ENCODE measurements at places on chromosomes 2 and 18. TPM values are rescaled to one million over a fixed set of nuclear protein-coding genes. Genes with fewer than 3 reads are reported as not detected.

GRCh38 chr18:42480441-42480840, 525.4 kb downstream of the PIK3C3 start:
- DNase-seq = no peak

DNA sequence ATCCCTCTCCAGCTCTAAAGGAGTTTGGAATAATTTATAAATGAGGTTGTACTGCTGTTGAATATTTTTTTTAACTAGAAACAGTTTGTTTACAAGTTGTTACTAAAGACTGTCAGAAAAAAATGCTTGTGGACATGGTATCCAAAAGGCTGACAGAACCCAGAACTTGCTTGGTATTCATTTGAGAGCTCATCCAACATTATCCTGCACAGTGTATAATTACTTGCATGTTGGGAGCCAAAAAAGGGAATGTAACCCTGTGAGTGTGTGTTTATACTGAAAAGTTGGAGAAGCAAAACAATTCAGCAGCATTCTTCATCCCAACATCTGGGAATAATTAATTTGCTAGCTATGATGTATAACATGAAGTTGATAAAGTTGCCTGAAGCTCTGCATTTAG, 42.1 kb upstream of the EHBP1 start:
- no peak for DNase-seq

- no peak for DNase-seq
Measured at GRCh38 chr2:231597627-231598026, 5.0 kb downstream of the TEX44 start.

DNA sequence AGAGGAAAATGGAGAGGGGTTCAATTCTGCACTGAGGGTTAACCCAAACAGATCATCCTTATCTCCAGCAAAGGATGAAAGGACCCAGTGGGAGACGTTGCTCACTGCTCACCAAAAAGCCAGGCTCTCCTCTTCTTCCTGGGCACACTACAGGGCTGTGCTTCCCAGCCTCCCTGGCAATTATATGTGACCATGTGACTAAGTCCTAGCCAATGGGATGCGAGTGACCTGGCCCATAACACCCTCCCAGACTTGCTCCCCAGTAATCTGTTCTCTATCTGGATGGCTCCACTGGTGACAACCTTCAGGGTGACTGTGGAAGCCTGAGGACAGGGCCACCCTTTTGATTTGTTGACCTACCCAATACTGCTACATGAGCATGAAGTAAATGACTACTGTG, 10.9 kb upstream of the PRKCE start:
- no peak for DNase-seq

DNA sequence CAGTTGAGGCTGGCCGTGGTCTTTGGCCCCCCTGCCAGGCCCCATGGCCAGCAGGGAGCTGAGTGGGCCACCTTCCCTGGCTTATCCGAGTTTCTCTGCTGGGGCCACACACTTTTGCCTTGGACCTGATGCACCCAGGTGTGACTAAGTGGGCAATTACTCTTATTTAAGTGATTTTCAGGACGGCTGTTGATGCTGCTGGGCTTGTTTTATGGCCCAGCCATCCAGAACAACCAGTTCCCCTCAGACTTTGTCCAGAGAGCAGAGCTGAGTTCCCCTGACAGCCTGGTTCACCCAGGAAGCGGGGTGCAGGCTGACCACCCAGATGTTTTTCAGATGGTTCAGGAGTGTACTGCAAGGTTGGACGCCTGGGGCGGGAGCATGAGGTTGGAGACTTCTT, 68.8 kb downstream of the GLI2 start:
- DNase-seq = no peak

DNA sequence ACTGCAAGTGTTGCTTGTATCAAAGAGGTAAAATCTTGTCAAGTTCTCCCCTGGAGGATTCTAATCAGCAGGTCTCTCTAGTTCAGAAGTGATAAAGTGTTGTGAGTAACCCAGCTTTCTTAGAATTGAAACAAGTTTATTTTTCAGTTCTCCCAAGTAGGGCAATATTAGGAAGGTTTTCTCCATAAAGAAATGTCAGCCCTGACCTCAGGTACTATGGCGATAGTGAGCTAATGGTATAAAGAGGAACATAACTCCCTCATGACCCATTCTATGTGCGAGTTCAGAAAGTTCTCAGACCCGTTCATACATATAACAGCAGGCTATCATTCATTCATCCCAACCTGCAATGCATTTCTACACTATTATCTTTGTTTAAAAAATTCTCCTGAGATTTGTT, 421.1 kb upstream of the SETBP1 start:
- DNase-seq = no peak

GRCh38 chr2:9095690-9096089, 92.2 kb upstream of the MBOAT2 start:
- no peak for DNase-seq

DNA sequence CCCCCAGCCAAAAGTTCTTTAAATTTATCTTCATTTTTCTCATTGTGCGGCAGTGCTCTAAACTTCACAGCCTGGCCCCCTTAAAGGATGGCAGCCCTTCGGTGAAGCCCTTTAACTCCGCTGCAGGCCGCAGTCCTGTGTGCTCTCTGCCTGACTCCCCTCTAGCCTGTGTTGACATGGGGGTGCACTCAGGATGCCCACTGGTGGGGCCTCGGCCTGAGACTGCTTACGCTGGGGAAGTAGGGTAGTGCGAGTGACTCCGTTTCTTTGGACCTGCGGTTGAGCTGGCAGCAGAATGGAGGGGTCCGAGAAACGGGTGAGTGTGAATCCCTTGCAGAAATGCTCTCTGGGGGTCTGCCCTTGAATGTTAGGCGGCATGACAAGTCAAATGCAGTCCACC, 5.6 kb downstream of the RAB12 start:
- no peak for DNase-seq

DNA sequence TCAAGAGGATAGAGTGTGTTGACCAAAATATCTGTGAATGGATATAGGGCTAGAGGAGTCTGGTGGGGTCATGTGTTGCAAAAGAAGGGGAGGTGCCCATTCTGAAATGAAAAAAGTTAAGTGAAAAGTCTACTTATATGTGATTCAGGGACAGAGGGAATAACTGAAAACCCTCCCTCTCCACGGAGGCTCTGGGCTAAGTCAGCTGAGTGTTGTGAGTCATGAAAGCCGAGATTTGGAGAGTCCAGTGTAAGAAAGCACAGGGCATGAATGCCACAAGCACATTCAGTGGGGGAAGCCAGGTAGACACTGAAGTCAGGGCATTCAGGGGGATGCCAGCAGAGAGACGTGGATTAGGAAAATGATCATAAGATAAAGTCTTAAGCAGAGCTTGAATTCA, 871.9 kb downstream of the TSN start:
- DNase-seq = no peak

- DNase-seq = no peak
Measured at GRCh38 chr18:51623653-51624052, 426.2 kb upstream of the MEX3C start.

DNA sequence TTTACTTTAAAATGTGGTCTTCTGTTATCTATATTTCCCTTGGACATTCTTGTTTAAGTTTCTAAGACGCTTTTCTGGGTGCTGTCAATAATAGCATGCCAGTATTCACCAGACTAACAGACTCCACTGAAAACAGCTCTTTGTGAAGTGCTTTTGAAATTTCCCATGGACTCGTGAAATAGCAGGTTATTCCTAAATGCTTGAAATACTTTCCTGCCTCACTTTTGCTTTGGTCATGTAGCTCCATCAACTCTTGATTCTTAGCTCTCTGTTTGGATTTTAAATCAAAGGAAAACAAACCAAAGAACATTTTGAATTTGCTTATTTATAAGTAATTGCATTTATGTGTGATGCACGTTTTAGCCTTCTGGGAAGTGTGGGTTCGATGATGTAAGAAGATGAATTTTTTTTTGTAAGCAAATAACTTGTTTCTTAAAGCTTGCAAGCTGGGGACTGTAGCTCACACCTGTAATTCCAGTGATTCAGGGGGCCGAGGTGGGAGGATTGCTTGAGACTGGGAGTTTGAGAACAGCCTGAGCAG, 147.8 kb downstream of the WDSUB1 start:
- no peak for DNase-seq

GRCh38 chr2:224982910-224983711, 59.2 kb downstream of the DOCK10 start:
- no peak for DNase-seq

GRCh38 chr2:28697602-28698149, 54.0 kb upstream of the PPP1CB start:
- DNase-seq = no peak

GRCh38 chr2:221731432-221732145, 159.5 kb upstream of the EPHA4 start:
- no peak for DNase-seq

DNA sequence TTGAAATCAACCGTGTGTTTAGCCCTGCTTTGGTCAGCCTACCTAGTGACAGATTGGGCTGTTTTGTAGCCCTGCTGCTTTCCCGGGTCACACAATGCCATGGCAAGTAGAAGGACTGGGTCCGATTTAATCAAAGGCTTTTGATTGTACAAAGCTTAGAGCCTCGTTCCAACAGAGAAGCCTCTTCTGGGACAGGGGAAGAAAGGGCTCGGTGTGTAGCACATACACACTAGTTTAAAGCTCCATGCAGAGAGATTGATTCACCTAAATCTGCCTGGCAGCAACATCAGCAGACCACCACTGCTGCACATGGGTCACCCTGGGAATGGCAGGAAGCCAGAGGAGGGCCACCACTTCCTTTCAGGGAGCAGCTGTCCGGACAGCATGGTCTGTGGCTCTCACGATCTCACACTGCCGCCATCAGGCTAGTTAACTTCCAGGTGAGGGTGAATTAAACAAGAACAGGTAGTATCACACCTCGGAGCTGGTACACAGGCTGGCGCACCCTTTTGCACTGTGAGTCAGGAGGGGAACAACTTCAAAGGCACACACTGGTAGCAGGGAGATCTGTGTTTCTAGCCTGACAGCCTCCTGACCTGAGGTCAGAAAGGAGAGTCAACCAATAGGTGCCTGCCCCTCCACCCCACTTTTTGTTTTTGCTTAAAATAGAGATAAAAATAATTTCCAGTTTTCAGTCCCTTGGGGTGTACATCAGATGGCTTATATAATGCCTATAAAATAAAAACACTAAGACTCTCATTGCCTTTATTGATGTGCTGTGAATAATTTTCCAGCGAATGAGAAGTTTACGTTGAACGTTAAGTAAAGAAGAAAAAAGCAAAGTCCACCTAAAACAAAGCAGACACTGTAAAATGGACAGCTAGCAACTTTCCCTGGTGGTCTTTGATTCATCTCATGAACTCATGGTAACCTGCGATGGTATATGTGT, 108.5 kb downstream of the CDCA7 start:
- no peak for DNase-seq

- no peak for DNase-seq
Measured at GRCh38 chr18:56532176-56532840, 106.1 kb downstream of the TXNL1 start.

DNA sequence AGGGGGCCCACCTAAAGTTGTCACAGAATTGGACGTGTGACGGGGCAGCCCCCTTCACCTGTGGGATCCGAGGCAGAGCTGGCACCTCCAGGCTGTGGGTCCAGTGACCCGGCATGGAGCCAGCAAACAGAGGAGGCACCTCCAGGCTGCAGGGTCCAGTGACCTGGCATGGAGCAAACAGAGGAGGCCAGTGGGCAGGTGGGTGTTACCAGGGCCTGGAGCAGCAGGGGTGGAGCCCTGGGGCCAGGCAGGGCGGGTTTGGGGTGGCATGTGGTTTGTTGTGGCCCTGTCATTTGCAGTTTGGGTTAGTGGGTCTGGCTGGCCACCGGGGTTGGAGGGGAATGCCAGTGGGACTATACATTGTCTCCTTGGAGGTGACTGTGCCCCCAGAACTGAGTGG, 68.2 kb downstream of the HPCAL1 start:
- DNase-seq = no peak

DNA sequence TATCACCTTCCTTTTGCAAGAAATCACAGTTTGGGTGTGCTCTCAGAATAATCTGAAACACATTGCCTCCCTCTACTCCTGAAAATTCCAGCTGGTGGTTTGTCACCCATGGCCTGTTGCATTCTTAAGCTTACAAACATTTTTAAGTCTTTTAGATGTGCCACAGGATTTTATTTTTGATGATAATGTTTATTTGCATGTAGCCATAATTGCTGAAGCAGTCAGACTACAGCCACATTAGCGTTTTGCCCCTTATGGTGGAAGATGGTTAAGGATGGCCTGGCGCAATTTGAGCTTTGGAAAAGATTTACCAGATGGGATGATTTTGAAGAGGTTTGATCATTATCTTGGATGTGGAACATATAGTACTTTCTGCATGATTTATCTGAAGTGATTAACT, 439.5 kb downstream of the MEIS1 start:
- DNase-seq = no peak

DNA sequence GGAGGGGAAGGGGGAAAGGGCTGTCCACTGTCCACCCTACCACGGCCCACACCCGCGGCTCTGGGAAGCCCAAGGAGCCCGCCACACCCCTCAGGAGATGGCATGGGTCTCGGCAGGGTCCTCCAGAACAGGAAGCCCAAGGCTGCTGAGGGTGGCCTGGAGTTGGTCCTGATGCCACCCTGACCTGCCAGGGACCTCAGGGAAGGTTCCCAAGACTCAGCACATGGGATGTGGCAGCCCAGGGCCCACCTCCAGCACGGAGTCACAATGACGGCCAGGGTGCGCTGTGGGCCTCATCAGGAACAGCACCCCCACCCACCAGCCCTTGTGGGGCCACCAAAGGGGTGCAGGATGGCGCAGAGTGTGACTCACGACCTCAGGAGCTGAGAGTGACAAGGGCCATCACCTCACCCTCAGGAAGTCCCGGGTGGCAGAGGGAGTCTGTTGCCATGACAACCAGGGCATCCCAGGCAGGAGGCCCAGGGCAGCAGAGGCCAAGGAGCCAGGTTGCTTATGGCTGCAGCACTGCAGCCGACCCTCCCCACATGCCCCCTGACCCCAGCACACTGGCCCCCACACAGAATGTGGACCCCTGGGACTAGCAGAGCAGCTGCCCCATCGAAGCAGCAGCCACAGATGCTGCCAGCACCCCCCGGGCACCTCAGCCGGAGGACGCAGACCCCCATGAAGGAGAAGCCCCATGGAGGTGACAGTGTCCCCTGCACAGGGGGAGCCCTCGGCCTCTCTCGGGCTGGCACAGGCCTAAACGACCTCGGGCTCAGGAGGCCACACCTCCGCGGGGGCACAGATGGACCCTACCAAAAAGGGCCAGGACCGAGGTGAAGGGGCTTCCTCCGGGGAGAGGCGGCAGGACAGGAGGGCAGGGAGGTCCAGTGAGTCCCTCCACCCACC, 34.3 kb downstream of the KIF1A start:
- no peak for DNase-seq

DNA sequence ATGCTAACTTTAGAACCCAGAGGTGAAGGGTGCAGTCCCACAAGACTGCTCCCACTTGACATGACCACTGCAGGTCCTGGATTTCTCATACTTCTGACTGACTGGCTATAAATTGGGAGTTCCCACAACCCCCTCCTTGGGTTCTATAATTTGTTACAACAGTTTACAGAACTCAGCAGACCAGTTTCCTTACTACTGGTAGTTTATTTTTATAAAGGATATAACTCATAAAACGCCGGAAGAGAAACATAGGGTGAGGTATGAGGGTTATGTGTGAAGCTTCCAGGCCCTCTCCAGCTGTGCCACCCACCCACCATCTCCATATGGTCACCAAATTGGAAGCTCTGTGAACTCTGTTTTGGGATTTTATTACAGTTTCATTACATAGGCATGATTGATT, 839.6 kb downstream of the TSN start:
- no peak for DNase-seq

The TEKT4 gene
- not detected for total RNA-seq

The ABCG8 gene
- total RNA-seq = not detected

The DNER gene
- total RNA-seq = not detected

The ARHGAP28 gene
- not detected for total RNA-seq

The AKAIN1 gene
- not detected for total RNA-seq

The TUBA3E gene
- not detected for total RNA-seq

The MAPRE3 gene
- 6.0 TPM for total RNA-seq

All from naive thymus-derived CD4-positive, alpha-beta T cell (primary cell).